ENCODE measurements at places on chromosomes 7 and 10. TPM values are rescaled to one million over a fixed set of nuclear protein-coding genes. Genes with fewer than 3 reads are reported as not detected.

DNA sequence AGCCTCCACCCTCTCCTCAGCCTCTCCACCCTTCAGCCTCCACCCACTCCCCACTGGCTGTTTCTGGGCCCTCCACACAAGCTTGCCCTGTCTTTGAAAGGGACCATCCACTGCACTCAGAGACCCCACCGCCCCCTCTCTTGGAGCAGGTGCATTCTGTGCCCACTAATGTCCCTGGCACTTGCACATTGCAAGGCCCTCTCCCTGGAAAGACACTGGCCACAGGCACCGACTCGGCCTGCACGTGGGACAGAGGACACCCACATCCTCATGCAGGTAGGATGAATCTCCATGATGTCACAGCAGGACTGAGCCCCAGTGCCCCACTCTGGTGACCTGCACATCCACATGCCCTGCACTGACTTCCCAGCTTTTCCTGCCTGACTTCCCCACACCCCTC, 36.8 kb upstream of the EBF3 start:
- H3K36me3 ChIP-seq = no peaks in the 10 kb centered on the region
- no peak for DNase-seq
- H3K4me3 ChIP-seq = no peak overlapping the region
- no peak overlapping the region for H3K27ac ChIP-seq
- peaks cover 19% of the 10 kb centered on the region for H3K27me3 ChIP-seq

GRCh38 chr7:122013630-122014029, 130.4 kb downstream of the AASS start:
- H3K27me3 ChIP-seq = no peaks in the 10 kb centered on the region
- DNase-seq = no peak
- no peak overlapping the region for H3K27ac ChIP-seq
- no peak overlapping the region for H3K4me3 ChIP-seq

- H3K4me1 ChIP-seq = peaks cover 6% of the 10 kb centered on the region
- no peak overlapping the region for H3K4me3 ChIP-seq
- no peak for DNase-seq
- H3K36me3 ChIP-seq = no peaks in the 10 kb centered on the region
- no peak overlapping the region for H3K27ac ChIP-seq
These were observed 164.5 kb downstream of the PRPF18 start for GRCh38 chr10:13751191-13751764.

GRCh38 chr10:93440591-93441091, 41.5 kb downstream of the MYOF start:
- H3K4me1 ChIP-seq = no peaks in the 10 kb centered on the region
- no peak overlapping the region for H3K4me3 ChIP-seq
- DNase-seq = no peak
- H3K36me3 ChIP-seq = peaks cover 4% of the 10 kb centered on the region
- H3K27me3 ChIP-seq = no peaks in the 10 kb centered on the region
- no peak overlapping the region for H3K27ac ChIP-seq

DNA sequence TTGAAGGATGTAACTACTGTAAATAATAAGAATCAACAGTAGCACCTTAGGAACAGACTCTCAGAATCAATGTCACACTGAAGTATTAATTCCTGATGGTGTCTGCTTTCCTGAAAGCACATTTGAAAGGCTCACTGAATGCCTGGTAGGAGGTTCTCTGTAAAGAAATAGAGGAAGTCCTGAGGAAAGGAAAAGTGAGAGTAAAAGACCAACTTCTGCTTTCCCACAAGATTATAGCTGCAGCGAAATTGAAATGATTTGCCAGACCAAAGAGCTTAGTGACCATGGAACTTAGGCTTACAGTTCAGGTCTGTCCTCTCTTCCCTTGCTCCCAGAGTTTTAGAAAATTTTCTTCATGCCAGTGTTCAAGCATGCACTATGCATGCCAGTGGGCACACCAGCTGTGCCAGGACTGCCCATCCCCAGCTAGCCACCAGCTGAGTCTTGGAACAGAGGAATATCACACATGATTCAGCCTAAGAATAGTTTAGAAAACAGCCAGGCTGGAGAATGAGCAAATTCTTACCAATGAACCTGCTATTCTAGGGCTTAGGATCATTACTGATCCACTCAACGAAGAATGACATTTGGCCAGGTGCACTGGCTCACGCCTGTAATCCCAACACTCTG, 123.2 kb downstream of the HERPUD2 start:
- no peaks in the 10 kb centered on the region for H3K36me3 ChIP-seq
- no peak overlapping the region for H3K27ac ChIP-seq
- peaks cover 3% of the 10 kb centered on the region for H3K27me3 ChIP-seq
- no peaks in the 10 kb centered on the region for H3K4me1 ChIP-seq
- DNase-seq = no peak
- no peak overlapping the region for H3K4me3 ChIP-seq

The LRGUK gene
- 0.07 TPM for total RNA-seq

The TMEM196 gene
- not detected for total RNA-seq

All from activated CD4-positive, alpha-beta memory T cell treated with anti-CD3 and anti-CD28 coated beads for 36 hours (primary cell).